ENCODE measurements at places on chromosomes 2 and 18.

GRCh38 chr2:28437918-28438317, 45.3 kb downstream of the FOSL2 start:
- DNase-seq, result no peak

DNA sequence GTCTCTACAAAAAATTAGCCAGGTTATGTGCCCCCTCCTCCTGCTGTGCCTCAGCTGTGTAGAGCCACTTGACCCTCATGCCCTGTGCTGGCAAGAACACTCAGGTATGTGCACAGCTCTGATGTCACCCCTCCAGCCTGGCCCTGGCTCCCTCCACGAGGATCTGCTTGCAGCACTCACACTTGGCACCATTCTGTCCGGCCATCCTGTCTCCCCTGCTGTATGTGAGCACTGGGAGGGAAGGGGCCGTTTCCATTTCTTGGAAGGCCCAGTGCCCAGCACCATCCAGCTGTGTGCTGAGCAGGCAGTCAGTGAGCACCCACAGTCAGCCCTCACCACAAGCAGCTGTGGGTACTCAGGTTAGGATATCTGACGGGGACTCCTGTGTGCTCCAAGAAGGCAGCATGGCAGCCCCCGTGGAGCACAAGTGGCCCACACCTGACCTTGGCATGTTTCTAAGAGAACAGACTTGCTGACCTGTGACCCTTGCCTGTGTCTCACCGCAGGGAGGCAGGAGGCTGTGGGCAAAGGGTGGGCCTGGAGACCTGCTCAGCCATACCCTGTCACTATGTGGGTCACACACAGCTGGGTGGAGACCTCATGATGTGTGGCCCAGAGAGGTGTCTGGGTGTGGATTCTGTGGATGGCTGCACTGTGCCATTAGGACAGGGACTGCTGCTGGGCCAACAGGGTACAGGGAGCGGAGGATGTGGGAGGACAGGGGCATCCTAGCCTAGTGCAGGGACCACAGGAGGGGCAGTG, 31.5 kb downstream of the USP34 start:
- DNase-seq, result no peak

DNA sequence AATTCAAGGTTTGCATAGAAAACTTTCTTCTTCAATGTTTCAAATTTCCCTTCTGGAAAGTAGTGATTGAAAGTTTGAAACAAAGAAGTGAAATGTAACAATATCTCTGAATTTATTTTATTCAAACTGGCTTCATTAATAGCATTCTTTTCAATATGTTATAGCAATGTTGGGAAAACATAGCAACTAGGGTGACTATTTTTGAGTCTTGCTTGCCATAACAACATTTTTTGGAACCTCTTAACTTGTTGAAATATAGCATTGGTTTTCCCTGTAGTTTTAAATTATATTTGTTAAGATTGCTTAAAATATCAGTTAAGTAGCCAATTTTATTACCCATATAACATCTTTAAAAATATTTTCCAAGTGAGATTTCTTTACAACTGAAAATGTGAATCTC, 141.7 kb upstream of the OSR1 start:
- no peak for DNase-seq

GRCh38 chr2:8740136-8740535, 58.3 kb downstream of the ID2 start:
- DNase-seq, result no peak

- DNase-seq, result no peak
Measured at GRCh38 chr2:210072493-210072892, 70.1 kb downstream of the RPE start.

DNA sequence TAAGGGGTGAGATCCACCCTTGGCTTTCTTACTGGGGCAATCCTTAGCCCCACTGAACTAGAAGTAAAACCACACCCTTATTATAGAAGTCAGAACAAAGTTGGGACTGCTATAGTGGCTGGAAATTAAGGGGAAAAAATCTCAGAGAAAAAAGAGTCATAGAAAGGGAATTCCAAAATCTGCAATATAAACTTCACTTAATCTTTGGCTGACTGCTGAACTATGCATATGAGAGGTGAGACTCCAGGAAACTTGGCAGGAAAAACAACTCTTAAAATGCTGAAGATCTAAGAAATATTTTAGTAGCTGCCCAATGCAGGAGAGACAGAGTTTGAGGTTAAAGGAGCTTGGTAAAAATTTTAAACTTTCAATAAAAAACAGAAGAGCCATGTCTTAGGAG, 201.8 kb upstream of the FN1 start:
- peak; percentile 20 for DNase-seq

All from suppressor macrophage treated with lipopolysaccharide for 1 hour (primary cell).